Muscle of back (tissue), 13 donors: ENCODE measurements at places on chromosomes 4 and X.

- no peak for DNase-seq
Measured at GRCh38 chrX:2320580-2321327, 180.0 kb downstream of the DHRSX start.

DNA sequence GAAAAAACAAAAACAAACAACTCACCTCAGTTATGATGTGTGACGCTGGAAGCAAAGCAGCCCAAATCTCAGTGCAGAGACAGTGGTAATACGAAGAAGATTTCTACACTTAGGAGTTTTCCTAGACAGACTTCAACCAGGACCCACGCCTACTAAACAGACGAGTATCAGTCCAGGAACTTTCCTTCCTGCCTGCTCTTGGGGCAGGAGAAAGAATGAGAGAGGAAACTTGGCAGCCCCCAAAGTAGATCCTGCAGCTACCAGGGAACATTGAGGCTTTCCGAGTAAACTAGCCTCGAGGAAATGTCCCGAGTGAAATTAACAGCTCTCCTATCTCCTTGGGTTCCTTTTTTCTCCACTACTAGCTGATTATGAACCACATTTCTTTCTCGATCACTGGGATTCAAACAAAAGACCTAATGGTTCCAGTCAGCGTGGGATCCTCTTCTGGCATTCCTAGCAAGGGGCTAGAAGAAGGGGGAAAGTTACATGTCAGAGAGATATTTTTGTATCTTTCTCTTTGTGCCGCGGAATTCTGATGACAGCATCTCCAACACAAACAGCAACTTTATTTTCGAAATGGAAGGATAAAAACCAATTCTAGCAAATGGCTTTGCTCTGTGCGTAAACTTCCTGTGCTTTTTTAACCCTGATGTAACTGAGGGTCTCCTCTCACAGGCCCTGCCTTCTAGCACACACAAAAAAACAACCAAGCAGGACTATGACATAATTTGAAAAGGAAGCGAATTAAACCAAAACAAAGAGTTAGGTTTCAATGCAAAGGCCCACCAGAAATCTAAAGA is 53.2 kb downstream of the PPM1K start:
- DNase-seq: peak; percentile 83

DNA sequence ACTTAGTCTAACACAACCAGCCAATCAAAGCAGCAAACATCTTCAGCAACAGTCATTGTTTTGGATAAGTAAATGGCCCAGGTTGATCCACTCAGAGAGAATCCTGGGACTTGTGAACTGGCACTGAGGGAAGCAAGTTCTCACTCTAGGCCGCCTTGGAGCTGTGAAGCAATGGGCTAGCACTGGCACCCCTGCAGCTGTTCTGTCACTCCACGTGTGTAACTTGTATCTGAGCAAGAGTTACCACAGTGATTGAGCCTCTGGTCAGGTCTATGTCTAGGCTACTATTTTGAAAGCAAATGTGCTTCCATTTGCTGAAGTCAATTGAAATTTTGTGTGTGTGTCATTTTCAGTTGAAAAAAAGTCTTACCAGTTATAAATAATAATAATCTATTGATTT is 57.2 kb upstream of the HS3ST1 start:
- no peak for DNase-seq

- DNase-seq: no peak
Measured at GRCh38 chr4:122583906-122584305, 37.0 kb downstream of the IL21 start.

- no peak for DNase-seq
Measured at GRCh38 chr4:114041117-114041475, 61.6 kb upstream of the ARSJ start.
